ENCODE measurements at places on chromosomes 6 and 20. TPM values are rescaled to one million over a fixed set of nuclear protein-coding genes. Genes with fewer than 3 reads are reported as not detected.
A peak's percentile ranks its signal among the peaks of the same experiment; 100 is the strongest.

DNA sequence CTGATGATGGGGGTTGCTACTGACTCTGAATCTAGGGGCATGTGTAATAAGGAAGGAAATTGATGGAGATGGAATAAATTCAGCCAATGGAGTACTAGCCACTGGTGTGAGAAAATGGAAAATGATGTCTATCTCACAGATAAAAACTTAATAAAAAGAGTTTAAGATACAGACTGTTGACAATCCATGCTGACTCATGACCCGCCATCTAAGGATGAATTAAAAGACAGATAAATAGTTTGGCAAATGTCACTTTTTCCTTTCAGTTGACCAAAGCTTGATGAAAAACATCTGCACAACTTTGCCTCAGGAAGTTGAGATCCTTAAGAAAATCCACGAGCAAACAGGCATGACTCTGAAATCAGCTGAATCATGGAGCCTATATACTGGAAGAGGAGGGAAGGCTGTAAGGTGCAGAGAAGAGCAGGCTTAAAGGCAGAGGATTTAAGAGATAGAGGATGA lies 82.6 kb upstream of the BMP5 start:
- peak; percentile 71 for DNase-seq

- peak; percentile 71 for DNase-seq
These were observed 55.1 kb upstream of the B3GAT2 start for GRCh38 chr6:71011871-71012371.

DNA sequence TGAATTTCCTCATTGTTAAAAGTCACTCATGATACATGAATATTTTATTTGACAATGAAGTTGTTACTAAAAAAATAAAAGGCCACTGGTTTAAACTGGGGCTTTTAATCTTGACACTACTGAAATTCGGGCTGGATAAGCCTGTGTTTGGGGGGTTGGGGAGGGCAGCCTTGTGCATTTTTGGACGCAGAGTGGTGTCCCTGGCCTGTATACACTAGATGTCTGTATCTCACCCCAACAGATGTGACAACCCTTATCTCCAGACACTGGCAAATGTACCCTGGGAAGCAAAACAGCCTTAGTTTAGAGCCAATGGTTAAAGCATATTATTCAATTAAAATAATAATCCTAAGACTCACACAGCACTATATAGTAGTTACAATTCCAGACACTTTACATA lies 24.8 kb downstream of the MAN1A1 start:
- no peak for DNase-seq

DNA sequence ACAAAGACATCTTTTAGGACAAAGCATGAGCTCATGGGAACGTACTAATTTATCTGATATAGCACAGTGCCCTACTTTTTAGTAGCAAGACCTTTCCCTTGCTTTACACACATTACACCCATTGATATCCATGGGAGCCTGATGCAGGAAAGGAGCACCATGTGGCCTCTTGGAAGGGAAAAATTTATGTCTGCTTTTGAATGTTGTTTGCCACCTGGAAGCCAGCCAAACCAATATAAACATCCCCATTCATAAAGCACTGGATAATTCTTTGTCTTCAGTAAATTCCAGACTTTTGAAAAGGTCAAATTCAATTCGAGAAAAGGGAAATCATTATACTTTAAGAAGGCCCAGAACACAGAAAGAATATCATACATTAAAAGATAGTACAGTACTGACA lies 152.3 kb upstream of the BEND6 start:
- peak; percentile 41 for DNase-seq

- peak; percentile 84 for DNase-seq
These were observed 26.5 kb downstream of the BCKDHB start for GRCh38 chr6:80133020-80133419.

DNA sequence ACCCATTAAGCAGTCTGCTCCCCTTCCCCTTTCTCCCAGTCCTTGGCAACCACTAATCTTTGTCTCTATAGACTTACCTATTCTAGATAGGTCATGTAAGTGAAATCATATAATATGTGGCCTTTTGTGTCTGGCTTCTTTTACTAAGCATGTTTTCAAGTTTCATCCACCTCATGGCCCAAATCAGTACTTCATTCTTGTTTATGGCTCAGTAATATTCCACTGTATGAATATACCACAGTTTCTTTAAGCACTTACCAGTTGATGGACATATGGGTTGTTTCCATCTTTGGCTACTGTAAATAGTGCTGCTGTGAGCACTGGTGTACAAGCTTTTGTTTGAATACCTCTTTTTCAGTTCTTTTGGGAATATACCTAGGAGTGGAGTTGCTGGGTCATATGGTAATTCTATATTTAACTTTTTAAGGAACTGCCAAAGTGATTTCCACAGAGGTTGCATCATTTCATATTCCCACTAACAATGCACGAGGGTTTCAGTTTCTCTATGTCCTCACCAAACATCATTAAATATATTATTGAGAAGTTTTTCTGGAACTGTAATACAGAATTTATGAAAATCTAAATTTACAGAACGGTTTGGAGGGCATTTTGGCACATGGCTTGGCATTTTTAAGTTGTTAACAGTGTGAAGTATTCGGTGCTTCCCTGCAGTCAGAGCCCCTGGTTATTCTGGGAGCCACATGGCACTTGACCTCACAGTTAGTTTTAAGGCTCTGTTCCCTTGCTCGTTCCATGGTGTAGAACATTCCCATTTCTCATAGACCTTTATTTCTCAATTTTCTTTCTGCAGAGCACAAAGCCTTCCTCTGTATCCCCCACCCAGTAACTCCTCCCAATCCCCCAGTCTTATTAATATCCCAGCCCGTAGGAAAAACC lies 27.0 kb upstream of the DTNBP1 start:
- peak; percentile 14 for DNase-seq

DNA sequence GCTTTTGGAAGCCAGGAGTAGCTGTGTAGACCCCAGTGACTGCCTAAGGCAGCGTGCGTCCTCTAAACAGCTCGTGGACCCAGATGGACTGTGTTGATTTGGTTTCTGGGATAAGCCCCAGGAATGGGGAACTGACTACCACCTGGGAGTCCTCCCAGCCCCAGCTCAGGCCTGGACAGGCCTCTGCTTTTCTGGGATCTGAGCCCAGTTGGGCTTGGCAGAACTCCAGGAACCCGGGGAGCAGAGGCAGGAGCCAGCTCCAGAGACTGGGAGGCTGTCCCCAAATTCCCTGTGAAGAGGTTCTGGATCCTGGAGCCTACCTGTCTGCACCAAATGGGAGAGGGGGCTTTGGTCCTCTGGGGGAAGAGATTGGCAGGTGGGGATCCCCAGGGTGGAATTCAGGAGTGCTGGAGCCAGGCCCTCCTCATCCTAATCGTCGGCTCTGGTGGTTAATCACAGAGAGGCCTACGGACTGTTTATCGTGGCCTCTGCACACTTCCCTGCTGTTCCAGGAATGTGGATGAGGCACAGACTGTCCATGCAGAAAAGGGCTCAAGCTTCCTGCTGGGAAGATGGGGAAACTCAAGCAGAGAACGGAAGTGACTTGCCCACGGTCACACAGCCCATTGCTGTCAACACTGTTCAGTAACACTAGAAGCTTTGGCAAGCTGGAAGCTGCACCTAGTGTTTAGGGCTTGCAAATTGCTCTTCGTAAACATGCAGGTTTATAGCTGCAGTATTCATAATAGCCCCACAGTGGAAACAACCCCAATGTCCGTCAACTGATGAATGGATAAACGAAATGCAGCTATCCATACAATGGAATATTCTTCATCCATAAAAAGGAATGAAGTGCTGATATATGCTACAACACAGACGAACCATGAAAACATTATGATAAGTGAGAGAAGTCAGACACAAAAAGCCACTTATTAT lies 100.6 kb downstream of the KCNB1 start:
- DNase-seq: peak; percentile 88

GRCh38 chr20:10618611-10619245 lies 55.1 kb downstream of the JAG1 start:
- DNase-seq: no peak

DNA sequence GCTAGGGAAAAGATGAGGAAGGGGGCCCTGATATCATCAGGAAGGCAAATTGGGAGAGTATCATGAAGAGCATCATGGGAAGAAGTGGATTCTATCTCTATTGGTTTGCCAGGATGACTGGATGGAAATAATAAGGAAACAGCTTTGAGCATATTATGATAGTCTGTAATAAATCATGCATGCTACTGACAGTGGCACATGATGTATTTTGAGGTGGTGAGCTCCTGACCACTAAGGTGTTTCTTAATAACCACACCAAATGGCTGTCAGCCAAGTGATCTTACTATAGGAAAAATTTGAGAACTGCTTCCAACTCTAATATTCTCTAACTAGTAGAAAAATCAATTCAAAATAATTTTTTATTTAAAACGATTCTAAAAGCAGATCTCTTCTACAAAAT lies 548.4 kb upstream of the JAG1 start:
- no peak for DNase-seq

DNA sequence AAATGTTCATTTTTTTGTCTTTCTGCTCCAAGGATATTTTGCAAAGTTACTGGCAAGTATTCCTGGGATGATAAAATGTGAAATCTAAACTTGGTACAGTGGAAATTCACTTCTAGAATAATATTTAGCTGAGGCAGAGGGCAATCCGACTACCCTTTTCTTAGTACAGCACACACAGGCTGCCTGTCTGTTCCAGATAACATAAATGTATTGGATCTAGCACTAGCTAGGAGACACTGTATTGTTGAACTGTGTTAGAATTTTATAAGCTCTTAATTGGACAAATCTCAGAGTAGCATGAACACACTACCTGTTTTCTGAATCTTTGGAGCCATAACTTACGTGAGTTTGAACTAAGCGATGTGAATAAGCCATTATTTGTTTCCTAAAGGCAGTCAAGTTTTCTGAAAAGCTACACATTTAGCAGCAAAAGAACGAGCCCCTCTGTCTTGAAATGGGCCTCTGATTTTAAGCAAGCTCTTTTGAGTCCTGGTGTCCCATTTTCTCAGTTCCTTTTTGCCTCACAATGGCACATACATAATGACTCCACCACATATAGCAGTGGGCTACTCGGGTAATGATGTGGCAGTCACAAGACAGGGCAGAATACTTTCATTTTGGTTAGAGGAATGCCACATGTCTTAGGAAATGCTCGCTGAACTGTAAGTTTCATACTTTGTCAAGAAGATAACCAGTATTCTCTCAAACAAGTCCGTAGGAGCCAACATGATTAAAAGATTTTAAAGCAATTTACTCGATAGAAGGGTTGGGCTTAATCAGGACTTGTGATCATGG lies 116.5 kb upstream of the ESR1 start:
- DNase-seq: peak; percentile 19

DNA sequence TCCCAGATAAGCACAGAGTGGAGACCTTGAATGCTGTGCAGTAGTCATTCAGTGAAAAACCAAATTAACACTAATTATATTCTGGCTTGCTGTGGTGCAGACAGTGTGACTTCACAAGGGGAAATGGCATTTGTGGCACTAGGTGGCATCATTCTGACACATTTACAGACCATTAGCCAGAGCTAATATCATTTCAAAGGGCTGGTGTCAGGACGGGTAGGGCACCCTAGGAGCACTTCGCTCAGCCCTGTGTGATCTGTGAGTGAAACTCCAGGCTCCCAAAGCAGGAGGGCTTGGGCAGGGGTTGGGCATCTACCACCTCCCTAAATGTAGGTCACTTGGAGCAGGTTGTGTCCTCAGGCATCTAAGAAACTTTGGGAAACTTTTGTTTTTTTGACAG lies 555.8 kb downstream of the PKHD1 start:
- DNase-seq: no peak

DNA sequence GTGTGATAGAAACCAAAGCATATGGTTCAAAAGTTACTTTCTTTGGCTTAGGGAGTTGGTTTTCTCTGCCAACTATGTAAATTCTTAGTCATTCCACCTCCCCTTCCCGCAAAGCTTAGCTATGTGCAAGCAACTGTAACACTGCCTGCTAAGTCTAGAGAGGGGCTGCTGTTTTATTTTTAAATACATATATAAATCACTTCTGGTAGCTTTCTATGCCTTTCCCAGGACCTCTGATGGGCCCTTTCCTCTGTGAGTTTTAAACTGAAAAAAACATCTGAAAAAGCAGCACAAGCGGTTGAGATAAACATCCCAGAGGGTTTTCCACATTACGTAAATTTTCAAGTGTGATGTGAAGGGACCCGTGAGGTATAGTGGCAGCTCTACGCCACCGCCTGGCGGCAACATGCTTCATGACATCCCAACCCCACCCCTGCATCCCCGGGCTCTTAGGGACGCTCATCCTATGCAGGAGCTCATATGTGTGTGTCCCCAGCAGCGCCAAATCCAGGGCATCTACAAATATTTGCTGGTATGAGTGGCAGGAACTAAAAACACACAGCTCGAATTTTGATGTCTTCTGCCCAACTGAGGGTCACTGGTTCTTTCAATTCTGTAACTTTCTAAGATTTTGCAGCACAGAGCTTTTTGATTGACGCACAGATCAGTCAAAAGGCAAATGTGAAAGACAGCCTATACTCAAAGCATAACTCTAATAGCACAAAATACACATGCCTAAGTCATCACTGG lies 12.7 kb downstream of the SAYSD1 start:
- DNase-seq: peak; percentile 83

- no peak for DNase-seq
These were observed 81.5 kb downstream of the KIF13A start for GRCh38 chr6:17905611-17906592.

DNA sequence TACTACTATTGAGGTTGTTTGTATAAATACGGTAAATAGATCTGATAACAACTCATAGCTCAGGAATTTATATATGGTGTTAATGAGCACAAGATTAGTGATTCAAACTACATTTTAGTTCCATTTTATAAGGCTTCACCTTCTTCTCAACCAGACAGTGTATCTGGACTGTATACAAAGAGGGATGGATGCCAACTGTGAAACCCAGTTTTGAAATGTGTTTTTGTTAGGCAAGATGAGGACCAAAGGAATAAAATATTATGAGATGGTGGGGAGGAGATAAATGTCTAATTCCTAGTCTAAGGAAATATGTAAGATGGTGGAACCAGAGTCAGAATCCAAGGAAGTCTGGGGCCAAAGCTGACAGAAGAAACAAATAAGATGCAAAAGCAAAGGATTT lies 329.0 kb downstream of the GRIK2 start:
- no peak for DNase-seq

DNA sequence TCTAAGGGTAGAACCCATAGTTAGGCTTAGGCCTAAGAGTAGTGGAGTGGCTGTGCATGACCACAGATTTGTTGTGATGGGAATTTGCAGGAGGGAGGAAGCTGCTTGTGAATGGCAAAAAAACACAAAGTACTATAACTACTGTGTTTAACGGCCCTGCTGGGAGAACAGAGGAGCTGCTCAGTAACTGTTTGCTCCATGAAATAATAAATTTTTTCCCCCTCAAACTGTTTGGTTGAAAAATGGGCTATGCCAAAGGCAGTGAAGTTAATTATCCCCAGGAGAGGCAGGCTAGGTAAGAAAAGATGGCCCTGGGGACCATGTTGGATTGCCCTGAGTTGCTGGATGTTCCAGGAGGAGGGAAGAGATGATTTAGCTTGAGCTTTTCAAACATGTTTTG lies 256.5 kb upstream of the PRND start:
- DNase-seq: no peak

GRCh38 chr20:37920679-37921322 lies 17.9 kb downstream of the VSTM2L start:
- DNase-seq: no peak

The SF3B5 gene
- total RNA-seq: 112 TPM

The OSTM1 gene
- total RNA-seq: 16.5 TPM

The GDAP1L1 gene
- 0.18 TPM for total RNA-seq

The OR2B6 gene
- total RNA-seq: 0.09 TPM

The SGK1 gene
- 24.2 TPM for total RNA-seq

The TFAP2C gene
- total RNA-seq: 0.09 TPM

The METTL24 gene
- total RNA-seq: 1.4 TPM

The TSHZ2 gene
- total RNA-seq: 11.9 TPM

The IFT52 gene
- total RNA-seq: 30.7 TPM

The DTNBP1 gene
- 8.4 TPM for total RNA-seq
